ENCODE measurements at places on chromosomes 1 and 21.

GRCh38 chr1:33972676-33973395 is 109.0 kb downstream of the HMGB4 start:
- DNase-seq: no peak

DNA sequence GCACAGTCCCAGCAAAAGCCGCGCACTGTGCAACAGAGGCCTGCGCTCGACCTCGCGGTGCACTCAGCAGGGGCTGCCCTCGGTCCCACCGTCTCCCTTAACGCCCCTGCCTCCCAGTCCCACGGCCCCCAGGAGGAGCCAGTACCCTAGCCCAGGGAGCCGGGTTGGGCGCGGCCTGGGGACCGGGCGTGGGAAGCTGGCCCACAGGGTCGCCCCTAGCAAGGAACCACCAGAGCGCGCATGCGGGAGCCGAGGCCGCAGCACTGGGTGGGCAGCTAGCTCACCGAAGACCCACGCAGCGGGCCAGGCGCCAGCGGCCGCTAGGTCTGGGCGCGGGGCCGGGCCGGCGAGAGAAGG is 21.6 kb upstream of the ZNF678 start:
- no peak for DNase-seq

GRCh38 chr1:34409689-34410229 is 233.1 kb downstream of the C1orf94 start:
- no peak for DNase-seq

- no peak for DNase-seq
Observed at GRCh38 chr1:24459551-24460266, 42.9 kb upstream of the RCAN3 start.

GRCh38 chr1:156401041-156401574 is 32.1 kb downstream of the RHBG start:
- DNase-seq: no peak

DNA sequence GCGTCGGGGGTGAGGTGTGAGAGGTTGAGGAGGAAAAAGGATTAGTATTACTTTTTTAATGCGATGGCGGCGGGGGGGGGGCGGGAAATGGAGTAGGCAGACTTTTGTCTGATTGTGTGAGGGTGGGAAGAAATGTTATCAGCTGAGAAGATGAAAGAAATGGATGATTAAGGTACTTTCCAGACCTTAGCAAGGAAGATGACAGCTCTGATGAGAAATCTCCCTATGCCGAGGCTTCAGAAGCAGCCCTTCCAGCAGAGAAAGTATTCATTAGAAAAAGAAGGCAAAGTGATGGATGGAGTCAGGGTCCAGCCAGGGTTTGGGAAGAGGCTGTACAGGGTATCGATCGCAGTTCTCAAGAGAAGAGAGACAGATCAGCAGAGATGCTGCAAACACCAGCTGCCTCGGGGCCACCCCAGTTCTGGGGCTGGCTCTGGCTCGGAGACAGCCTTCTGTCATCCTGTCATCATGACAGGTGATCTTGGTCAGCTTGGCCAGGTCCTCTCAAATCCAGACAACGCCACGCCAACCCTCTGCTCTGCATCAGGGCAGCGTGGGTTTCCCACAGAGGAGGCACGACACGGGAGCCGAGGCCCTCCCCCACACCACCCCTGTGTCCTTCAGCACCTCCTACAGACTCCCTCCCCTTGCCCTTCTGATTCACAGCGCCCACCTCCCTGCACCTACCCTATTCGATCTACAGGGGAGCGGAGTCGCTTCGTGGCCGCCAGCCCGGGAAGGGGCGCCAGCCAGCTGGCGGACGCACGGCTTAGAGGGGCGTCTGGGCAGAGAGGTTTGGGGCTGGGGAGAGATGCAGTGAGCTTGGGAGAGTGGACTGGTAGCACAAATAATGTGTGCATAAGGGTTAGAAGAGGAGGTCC is 674 bp upstream of the ATXN7L2 start:
- DNase-seq: peak; percentile 37

DNA sequence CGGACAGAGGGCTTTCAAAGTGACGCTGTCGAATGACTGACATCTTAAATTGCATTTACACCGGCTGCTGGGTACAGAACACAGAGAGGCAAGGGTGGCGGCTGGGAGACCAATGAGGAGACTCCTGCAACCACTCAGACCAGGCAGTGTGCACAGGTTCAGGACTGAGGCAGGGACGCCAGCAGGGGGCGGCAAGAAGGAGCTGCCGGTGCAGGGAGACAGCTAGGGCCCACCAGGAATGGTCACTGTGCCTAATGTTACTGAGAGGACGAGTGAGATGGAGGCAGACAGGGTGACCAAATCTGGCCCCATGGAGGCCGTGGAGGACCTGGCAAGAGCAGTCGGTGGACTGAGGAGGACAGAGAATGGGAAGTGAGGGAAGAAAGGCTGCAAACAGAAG is 23.5 kb downstream of the GLIS1 start:
- no peak for DNase-seq

DNA sequence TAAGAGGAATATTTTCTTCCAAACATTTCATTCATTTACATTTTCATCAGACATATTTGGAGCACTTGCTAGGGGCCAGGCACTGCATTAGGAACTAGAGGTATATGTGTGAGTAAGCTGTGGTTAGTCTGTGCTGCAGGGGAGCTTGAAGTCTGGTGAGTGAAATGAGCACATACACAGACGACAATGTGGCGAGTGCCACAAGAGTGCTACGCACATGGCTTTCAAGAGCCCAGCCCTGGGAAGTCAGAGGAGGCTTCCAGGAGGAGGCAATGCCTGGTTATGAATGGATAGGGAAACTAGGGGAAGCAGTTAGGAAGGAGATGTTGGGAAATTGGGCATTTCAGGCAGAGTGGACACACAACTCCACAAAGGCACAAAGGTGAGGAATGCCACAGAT is 171.8 kb downstream of the IER5 start:
- no peak for DNase-seq

- DNase-seq: no peak
Observed at GRCh38 chr1:7117399-7118281, 332.4 kb downstream of the CAMTA1 start.

DNA sequence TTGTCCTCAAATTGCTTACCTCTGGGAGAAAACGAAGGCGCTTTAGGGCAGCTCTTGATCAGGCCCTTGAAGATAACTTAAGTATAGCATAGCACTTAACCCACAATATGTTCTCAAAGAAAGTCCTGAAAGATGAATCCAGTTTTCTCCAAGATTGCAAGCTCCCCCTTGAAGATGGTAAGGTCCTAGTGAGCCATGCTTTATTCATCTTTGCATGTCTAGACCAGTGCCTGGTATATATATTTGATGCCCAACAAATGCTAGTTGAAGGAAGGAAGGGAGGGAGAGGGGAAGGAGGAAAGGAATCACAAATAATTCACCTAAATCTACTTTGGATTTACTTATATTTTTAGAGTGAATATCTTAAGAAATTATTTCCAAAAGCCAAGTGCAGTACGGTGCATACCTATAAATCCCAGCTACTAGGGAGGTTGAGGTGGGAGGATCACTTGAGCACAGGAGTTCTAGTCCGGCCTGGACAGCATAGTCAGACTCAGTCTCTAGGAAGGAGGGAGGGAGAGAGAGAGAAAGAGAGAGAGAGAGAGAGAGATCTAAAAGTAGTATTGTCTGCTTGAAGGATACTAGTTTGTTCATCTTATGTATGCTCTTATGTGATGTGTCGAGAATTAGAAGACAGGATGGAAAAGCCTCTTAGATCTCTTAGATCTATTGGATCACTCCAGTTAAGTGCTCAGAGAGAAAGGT is 25.0 kb downstream of the PBX1 start:
- DNase-seq: no peak

GRCh38 chr1:40699787-40700186 is 8.3 kb downstream of the NFYC start:
- no peak for DNase-seq

DNA sequence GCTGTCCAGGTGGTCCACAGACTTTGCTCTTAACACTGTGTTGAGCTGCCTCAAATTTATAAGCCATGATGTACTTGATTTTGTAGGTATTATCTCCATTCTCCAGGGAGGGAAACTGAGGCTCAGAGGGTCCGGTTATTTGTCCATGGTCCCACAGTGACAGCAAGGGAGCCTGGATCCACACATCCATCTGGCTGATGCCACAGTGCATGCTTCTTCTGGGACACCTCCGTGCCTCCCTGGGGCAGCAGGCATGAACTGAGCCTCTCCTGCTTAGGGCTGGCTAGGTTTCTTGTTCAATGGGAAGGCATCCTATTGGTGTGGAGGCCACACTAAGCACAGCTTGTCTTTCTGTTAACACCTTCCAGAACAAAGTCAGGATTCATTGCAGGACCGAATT is 317.3 kb downstream of the AJAP1 start:
- DNase-seq: no peak

- DNase-seq: no peak
Observed at GRCh38 chr1:92291372-92291999, 7.3 kb downstream of the GLMN start.

DNA sequence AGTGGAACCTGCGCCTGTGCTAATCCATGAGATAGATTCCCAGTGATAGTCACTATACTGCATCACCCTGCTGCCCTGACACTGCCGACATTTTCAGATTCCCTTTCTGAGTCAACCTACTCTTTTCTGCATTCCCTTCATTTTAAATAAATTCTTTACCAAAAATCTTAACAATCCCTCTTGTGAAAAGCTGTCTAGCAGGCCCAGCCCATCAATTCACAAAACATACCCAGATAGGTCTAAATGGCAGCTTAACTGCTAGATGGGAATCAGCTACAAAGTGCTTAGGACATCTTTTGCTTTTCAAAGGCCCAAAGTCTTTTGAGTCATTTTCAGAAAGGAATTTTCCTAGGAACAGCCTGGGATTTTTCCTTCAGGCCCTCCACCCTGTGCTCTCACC is 180.1 kb upstream of the PTBP2 start:
- DNase-seq: no peak

DNA sequence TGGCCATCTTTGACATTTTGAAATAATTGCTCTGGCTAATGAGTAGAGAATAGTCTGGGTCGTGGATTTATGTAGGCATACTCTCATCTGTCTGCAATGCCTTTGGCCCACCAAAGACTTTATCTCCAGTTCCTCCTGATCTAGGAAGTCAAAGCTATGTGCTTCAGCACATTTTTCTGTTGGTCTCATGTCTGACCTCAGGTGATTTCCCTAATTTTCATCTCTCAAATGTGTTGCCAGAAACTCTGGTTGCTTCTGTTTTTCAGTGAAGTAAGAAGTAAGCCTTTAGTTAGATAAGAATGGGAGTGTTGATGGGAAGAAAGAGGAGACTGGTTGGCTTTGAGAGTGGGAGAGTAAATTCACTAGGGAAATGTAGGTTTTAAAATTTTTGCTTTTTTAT is 66.4 kb downstream of the GPR88 start:
- DNase-seq: no peak

DNA sequence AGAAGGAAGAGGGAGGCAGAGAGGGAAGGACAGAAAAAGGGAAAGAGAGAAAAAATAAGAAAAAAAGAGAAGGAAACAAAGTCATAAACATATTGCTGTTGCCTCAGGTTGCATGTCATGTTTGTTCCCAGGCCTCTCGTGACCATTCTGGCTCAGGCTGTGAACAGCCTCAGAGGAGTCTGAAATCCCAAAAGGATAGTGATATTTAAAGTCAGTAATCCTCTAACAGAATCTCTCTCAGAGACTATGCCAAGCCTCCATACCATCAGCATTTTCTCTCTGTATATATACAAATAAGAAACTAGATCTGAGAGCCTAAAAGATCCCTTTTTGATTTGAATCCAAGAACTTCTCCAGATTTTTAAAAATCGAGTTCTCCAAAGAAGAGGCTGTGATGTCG is 35.2 kb downstream of the GORAB start:
- DNase-seq: no peak

- no peak for DNase-seq
Observed at GRCh38 chr1:59751004-59751395, 63.7 kb upstream of the HOOK1 start.

GRCh38 chr1:155301342-155301841 is at the start of gene PKLR:
Gene PKLR, minus strand, starts transcription at chr1:155301438. Its CDS starts 43 bp downstream, at chr1:155301395.
- DNase-seq: no peak

GRCh38 chr1:43611950-43612349 is 38.0 kb upstream of the KDM4A start:
- no peak for DNase-seq

DNA sequence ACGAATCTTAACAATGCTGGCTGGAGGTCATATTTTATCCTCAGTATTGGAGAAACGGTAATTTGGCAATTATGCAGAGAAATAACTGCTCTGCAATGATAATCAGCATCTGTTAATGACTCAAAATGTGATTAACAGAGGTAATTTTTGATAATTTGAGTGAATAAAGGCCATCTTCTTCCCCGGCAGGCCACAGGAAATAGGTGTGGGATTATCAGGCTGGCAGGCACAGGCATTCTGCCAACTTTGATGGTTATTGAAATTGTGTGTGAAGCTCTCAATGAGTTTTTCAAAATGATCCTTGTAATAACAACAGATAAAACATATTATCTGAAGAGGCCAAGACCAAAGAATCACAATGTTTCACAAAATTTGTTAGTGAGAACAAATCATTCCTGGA is 309.0 kb downstream of the PTGER3 start:
- no peak for DNase-seq

DNA sequence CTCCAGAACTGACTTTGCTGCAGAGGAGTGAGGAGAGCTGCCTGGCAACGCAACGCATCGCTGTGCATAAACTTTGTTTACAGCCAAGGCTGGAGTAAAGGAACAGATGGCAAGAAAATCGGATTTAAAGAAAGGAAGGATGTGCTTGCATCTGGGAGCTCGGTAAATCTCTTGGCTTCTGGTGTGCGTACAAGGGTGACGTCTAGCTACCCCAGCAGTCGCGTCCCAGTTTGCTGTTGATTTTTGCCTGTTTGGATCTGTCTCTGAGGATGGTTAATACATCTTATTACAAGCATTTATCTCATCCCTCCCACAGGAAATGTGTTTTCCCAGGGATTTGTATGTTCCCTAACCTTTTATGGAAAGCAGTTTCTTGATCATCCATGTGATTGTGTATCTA is 73.3 kb upstream of the RALGPS2 start:
- DNase-seq: no peak

- DNase-seq: no peak
Observed at GRCh38 chr1:39508857-39509305, 17.4 kb downstream of the BMP8A start.

DNA sequence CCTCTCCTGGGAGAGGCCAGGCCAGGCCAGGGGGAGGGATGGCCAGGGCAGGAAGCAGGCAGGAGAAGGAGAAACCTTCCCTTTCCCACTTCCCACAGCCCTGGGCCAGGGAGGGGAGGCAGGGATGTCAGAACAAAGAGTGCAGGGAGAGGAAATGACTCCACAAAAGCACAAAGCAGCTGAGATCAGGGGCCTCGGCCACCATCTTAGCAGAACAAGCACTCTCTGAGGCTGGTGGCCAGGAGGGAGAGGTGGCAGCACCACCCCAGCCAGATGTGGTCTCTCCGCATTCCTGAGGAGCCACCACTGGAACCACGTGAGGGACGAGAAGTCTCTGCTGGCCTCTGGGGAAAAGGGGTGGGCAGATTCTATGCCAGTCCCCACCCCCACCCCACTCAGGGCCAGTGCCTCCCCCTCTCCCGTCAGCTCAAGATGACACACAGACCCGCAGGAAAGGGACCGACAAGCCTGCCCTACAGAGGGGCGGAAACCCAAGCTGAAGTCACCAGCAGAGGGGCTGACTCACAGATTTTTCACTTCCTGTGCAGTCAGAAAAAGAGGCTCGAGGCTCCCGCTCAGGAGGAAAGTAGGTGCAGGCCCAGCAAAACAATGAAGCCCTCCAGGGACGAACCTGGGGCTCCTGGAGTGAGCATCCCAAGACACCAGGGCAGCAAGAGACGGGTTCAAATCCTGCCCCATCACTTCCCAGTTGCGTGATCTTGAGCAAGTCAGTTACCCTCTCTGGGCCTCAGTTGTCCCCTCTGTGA is 24.1 kb upstream of the ALDH4A1 start:
- DNase-seq: peak; percentile 88

- DNase-seq: no peak
Observed at GRCh38 chr1:169307176-169307575, 60.4 kb downstream of the NME7 start.

All from stimulated activated naive CD4-positive, alpha-beta T cell treated with Interleukin-2 at 50 U/mL for 16 hours (primary cell).